ENCODE measurements at places on chromosomes 2 and 18.

DNA sequence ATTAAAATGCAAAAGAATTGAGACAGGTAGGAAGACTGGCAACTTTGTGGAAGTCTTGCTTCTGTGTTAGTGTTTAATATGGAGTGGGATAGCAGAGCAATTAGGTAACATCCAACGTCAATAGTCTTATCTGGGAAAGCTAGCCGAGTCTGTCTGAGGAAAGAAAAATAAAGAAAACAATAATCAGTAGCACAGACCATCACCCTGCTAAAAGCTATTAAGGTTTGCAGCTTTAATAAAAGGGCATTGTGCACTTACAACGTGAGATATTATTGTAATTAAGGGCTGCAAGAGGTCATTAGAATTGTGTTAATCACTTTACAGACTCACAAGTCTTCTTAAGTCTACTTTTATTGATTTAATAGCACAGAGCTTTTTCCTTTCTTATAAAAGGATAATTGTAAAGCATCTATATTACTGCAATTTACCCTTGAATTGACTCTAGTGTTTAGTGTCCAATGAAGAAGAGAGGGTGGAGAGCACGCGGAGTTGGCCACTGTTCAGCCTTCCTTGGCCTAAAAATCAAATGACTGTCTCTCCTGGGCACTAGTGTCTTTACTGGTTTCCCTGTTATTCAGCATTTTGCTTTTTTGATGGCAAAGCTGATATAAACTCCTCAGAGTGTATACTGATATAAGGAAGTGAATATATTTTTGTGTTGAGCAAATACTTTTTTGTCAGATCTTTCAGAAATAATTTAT is 2.0 kb downstream of the CDH7 start:
- no peak for DNase-seq

GRCh38 chr2:215420471-215420935 is 15.4 kb downstream of the FN1 start:
- no peak for DNase-seq

DNA sequence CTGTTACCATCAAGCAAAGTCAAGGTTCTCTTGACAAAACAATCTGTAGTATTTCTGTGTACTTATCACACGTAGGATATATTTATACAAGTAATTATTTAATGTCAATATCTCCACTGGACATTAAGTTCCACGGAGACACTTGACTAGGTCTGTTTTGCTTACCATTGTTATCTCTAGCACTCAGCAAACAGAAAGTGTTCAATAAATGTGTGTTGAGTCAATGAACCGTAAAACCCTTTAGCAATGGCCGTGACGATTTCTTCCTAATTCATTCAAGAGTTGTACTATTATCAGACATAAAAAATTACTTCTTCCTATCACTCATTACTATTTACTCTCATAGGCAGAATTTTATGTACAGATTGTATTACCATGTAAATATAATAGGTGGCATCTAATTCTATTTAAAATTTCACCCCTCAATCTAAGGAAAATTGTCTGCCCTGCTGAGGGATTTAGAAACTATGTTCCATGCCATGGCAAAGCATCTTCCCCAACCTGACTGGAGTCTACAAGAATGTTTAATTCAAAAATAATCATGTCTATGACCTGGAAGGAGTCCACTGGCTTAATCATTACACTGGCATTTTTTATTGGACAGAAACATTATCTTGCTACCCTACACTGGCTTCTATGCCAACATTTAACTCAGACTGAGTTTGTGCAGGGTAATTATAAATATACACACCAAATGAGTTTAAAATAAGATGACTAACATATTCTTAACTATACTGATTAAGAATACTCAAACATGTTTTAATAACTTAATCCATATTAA is 301.9 kb downstream of the ZEB2 start:
- no peak for DNase-seq

GRCh38 chr2:47043142-47043890 is 111.8 kb downstream of the STPG4 start:
- DNase-seq = no peak

GRCh38 chr2:96663829-96664228 is 21.3 kb downstream of the FER1L5 start:
- DNase-seq = no peak

GRCh38 chr2:68646303-68646702 is 2.9 kb downstream of the PROKR1 start:
- no peak for DNase-seq

- DNase-seq = no peak
Measured at GRCh38 chr2:192498747-192499146, 304.0 kb upstream of the TMEFF2 start.

DNA sequence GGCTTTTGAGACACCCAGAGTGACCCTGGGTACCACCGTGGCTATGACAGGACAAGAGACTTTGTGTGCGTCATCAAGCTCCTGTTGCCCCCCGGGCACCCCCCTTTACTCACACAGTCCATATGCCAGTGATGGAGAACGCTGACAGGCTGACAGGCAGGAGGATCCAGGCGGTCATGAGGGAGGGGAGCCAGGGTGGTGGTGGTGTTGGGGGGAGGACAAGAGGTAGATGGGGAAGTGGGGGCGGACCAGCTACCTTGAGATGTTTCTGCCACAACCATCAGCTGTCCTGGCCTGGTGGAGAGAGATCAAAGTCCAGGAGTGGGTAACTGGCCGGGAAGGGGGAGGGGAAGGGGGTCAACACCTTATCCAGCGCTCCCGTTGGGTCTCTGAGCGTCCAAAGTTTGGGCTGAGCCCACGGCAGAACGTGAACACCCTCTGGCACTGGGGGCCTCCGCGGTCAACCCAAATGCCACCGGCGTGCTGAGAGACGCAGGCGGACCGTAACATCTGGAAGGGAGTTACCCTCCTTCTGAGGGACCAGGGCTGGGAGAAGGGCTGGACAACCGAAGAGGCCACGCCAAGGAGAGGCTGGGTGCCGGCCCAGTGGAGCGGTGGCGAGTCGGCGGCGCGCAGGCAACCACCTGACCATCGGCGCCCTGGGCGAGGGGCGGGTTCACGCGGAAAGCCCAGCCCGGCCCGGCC is 575 bp downstream of the TMEM150A start:
- no peak for DNase-seq

DNA sequence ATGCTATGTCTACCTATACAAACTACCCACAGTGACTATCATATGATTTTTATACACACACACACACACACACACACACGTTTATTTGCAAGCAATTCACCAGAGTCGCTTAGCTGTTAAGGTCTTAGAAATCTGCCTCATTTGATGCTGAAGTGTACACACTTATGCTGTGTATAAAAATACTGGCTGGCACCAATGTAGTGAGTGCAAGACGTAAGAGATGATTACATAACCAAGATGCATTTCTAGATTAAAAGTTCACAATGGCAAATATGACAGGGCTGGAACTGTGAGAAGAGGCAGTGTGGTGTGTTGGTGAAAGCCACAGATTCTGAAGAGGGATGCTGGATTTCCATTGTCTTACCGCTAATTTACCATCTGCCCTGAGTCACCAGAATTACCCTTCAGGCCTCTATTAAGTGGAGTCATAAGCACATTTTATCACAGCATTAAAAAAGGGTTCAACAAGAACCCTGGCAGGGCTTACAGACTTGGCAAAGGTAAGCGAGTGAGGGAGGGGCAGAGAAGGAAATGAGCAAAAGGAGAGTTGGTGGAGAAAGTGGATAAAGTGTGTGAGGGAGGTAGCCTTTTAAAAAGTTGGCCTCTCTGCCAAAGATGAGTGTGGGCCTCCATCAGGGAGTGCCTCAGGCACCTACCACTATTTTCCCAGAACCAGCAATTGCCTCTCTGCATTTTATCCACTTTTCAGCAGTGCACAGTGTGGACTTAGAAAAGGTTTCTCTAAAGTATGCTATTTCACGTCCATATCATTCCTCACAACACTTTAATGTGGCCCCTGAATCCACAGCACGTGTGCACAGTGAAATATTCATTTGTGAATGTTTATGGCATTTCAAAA is 21.5 kb downstream of the MEIS1 start:
- DNase-seq = no peak

- DNase-seq = no peak
Measured at GRCh38 chr2:173254659-173255058, 100.0 kb upstream of the CDCA7 start.

DNA sequence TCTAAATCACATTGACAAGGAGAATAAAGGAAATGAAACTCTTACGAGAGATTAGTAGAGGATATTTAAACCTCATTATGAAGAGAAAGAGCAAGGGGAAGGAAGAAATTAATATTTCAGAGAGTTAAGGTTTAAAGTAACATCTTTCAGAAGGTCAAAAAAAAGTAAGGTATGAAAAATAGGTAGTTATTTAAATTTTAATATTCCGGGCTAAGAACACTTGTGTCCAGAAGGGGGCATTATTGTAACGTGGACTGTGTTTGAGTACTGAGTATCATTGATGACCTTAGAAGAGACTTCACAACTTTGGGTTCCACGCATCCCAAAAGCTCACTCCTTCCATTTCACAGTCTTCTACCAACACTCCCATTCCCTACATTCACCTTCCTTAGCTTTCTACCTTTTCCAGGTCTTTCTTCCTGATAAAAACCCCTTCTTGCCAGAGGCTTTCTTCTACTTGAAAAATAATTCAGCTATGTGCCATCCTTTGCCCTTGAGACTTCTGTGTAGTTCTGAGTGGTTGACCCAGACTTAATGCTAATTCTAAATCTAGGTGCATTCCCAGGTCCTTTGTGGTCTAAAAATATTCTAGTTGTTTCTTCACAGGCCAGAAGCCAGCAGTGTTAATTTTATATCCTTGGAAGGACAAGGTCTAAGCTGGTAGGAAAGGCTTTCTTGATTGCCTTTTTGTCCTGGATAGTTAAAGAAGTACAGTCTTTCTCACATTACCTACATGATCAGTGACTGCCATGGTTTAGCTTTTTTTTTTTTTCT is 16.5 kb downstream of the DYNC1I2 start:
- no peak for DNase-seq

DNA sequence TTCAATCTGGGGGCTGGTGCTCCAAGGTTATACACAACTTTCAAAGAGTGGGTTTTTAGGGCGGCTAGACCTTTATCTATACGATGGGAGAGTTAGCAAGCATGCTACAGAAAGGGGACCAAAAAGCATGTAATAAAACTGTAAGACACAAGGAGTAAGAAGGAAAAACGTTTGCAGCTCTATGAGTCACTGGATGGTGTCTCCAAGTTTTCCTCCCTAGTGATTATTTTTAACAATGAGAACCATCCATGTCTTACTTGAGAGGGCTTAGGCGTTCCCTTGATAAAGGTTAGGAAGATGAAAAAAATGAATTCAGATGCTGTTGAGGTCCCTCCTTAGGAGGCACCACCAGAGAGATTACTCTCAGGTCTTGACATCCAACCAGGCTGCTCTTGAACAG is 75.9 kb downstream of the HRH4 start:
- no peak for DNase-seq

GRCh38 chr2:18703555-18703954 is 114.2 kb upstream of the NT5C1B start:
- no peak for DNase-seq

DNA sequence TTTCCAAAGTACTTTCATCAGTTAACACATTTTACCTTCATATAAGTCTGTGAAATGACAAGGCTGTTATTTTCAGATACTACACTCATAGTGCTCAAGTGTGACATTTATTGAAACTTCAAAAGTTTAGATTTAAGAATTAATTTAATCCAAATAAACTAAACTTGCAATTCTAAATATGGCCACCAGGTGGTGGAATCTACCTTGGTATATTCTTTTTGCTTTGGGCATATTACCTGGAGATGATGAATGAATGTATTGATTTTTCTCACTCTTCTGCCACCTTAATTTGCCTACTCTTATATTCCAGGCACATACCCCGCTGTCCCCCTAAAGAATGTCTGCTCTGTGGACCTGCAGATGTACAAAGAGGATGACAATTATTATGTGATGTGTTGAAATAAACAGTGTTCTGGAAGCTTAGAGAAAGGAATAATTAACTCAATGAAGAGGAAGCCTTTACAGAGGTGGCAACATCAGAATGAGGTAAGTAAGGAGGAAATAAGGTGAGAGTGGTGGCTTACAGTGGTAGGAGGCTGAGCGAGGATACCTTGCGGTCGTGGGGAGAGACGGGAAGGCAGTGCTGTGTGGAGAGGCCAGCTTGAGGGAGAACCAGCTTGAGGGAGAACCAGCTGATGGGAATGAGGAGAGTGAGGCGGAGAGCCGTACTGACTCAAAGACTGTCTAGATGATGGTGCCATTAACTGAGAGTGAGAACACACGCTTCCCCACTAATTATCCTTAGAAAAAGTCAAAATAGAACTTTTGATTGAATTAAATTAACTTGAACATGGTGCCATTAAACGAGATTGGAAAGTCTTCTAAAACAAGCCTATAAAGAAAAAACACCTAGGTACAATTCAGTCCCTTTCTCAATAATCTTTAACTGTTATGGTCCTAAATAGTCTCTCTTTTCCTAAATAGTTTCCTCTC is 179.5 kb downstream of the CELF4 start:
- no peak for DNase-seq

GRCh38 chr2:136106505-136106904 is 11.4 kb downstream of the CXCR4 start:
- no peak for DNase-seq

- no peak for DNase-seq
Measured at GRCh38 chr2:65193446-65193845, 34.2 kb upstream of the ACTR2 start.

- no peak for DNase-seq
Measured at GRCh38 chr2:150732064-150732463, 244.6 kb upstream of the RND3 start.

GRCh38 chr18:27253571-27253970 is 68.5 kb upstream of the CHST9 start:
- no peak for DNase-seq

GRCh38 chr18:77108821-77109647 is 23.5 kb downstream of the MBP start:
- no peak for DNase-seq

- DNase-seq = no peak
Measured at GRCh38 chr2:28915939-28916338, 21.5 kb downstream of the WDR43 start.

DNA sequence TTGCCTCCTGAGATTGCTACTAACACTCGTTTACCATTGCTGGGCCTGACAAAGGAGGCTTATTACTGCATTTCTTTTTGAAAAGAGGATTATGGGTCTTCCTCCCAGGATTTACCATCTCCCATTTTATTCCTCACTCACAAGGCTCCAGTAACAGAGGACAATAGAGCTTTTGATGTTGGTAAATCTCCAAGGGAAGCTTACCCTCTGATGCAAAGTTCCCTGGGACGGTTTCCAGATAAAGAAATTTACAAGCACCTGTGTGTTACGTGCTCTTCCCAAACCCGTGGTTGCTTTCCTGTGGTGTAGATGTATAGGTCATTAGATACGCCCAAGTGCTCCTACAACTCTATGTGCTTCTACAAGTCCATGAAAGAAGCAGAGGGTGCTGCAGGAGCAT is 17.1 kb downstream of the VSNL1 start:
- no peak for DNase-seq

Measured in activated CD4-positive, alpha-beta T cell treated with anti-CD3 and anti-CD28 coated beads for 24 hours (primary cell).